ENCODE measurements at places on chromosomes 3 and 15.

DNA sequence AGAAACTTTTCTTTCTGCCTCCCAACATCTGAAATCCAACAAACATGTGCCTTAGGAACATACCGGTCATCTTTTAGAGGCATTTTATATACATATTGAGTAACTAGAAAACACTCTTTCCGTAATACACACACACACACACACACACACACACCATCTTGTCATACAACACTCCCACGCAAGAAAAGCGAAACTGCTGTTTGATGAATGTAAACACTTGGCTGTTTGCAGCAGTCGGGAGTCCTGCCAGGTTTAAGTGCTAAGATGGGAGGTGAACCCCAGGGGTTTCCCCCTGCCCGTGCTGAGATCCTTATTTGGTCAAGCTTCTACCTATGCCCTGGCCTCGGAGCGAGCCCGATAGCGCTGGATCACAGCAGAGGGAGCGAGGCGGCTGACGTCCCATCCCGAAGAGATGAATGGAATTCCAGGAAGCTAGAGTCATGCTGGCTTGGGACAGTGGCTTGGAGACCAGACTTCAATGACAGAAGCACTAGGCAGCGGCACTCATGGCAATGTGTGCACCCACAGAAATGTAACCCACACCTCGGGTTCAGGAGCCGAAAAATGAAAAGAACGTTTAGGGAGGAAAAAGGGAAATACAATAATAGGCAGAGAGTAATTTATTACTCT is 1.3 kb upstream of the THBS1 start:
- DNase-seq, result no peak

GRCh38 chr3:71831599-71831998 is 46.7 kb upstream of the PROK2 start:
- no peak for DNase-seq

GRCh38 chr15:65981837-65982626 is 112.7 kb downstream of the RAB11A start:
- DNase-seq, result no peak

- no peak for DNase-seq
Measured at GRCh38 chr3:144643771-144644198, 672.2 kb downstream of the DIPK2A start.

DNA sequence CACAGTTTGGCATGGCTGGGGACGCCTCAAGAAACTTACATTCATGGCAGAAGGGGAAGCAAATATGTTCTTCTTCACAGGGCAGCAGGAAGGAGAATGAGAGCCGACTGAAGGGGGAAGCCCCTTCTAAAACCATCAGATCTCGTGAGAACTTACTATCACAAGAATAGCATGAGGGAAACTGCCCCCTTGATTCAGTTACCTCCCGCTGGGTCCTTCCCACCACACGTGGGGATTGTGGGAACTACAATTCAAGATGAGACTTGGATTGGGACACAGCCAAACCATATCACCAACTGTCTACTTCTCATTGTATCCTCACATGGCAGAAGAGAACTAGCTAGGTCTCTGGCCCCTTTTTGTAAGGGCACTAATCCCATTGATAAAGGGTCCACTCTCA is 30.5 kb downstream of the CCDC32 start:
- no peak for DNase-seq

Data from DMS79 (cell line).